Activated CD4-positive, CD25-positive, alpha-beta regulatory T cell treated with anti-CD3 and anti-CD28 coated beads, Interleukin-2, amount 50 U/mL, for 16 hours (primary cell): ENCODE measurements at places on chromosomes 7 and 10.

GRCh38 chr7:78226059-78226719 is 427.6 kb downstream of the PHTF2 start:
- no peak for DNase-seq

DNA sequence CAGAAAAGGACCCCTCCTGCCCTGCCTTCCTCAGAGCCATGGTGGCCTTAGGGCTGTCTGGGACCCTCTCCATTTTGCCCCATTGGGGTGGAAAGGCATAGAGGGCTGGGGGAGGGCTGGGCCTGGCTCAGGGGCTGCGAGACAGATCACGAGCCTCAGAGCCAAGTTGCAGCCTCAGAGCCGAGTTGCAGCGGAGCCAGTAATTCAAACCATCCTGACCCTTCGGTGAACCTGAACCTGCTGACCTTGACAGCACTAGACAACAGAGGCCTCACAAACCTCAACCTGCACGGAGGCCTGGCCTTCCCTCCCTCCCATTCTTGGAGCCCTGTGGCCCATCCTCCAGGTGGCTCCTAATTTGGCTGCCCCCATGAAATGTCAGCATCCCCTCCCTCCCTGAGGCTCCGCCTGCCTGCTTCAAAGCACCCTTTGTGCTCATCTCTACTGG is 45.4 kb downstream of the PAX2 start:
- no peak for DNase-seq

DNA sequence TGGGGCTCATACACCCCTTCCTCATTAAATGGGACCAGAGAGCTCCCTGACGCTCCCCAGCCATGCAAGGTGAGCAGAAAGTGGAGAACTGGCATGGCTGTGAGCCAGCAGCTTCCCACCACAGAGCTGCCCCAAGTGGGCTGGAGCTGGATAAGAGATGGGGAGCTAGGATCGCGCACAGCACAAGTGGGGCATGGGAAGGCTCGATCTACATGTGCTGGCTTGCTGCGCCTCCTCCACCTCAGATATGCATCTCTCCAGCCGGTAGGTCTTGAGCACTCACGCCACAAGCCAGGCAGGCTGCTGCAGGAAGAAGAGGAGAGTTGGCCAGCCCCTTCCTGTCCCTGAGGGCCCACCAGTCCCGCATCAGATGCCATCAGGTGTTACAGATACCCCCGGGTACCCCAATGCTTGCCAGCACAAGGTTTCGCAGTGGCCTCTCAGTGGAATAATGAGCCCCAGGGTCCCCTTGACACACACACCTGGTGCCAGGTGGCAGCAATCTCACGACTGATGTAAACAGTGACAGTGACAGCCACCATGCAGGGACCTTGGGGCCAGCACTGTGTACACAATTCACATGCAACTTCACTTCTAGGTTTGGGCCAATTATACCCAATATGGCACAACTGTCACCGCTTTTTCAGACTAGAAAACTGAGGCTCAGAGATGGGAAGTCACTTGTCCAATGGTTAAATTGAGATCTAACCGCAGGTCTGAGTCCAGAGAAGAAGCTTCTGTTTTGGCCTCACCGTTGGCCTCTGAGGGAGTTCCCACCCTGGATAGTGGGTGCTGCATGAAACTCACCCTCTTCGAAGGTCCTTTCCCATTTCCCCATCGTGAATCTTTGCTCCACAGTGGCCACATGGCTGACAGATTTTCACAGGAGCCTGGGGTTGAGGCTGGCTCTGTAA is 79.3 kb downstream of the OAT start:
- DNase-seq: no peak

GRCh38 chr7:151886783-151887182 is 9.9 kb upstream of the PRKAG2 start:
- no peak for DNase-seq

GRCh38 chr7:154750353-154750801 is 252.5 kb downstream of the PAXIP1 start:
- no peak for DNase-seq

GRCh38 chr7:65235586-65235985 is 138.1 kb upstream of the ZNF92 start:
- DNase-seq: no peak

GRCh38 chr10:102914781-102915180 is 3.3 kb upstream of the CNNM2 start:
- DNase-seq: no peak

- DNase-seq: no peak
Measured at GRCh38 chr7:79789584-79790345, 336.3 kb upstream of the MAGI2 start.

GRCh38 chr7:107666790-107667189 is 6.2 kb downstream of the SLC26A4 start:
- DNase-seq: no peak

GRCh38 chr7:80439894-80440821 is 71.7 kb downstream of the GNAT3 start:
- no peak for DNase-seq

DNA sequence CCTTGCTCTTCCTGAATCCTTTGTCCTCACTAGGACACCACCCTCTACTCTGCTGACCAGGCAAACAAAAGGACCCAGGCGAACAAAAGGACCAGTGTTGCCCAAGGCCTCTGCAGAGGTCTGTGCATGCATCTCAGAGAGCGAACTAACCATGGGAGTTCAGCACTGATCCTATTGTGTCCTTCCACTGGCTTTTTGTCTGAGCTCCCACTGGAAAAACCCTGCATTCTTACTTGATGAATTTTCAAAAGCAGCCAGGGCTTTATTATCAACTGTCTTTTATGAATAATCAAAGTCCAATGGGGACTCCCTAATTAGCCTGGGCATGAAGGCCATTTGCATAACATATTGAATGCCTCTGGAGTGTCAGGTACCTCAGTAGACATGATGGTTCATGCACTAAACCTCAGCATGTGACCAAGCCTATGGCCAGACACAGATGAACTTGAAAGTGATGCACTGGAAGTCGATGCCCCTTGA is 140.6 kb downstream of the KCNMA1 start:
- DNase-seq: no peak

DNA sequence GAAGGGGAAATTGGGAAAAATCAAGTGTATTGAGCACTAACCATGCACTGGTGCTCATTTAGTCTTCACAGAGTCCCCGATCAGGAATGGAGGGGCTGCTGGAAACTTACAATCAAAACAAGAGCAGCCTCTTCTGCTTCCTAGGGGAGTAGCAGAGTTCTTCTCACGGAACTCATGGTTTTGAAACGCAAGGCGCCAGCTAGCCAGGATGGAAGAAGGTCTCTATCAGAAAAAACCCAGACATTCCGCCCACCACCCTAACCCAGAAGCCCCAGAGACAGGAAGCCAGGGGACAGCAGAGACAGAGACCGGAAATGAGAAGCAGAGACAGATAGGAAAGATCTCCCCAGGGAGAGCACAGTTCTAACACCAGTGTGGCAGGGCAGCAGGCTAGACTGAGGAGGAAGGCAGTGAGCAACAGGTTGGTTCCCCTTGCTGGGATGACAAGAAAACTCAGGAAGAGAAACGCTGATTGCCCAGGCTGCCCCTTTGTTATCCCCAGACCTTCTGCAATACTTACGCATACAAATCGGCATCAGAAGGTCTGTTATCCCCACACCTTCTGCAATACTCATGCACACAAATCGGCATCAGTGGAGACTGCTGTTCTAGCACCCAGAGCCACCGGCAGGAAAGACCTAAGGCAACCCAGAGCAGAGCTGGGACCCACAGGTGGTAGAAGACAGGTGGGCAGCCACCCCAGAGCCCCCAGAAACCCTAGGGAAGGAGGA is 99.2 kb downstream of the CPXM2 start:
- no peak for DNase-seq

DNA sequence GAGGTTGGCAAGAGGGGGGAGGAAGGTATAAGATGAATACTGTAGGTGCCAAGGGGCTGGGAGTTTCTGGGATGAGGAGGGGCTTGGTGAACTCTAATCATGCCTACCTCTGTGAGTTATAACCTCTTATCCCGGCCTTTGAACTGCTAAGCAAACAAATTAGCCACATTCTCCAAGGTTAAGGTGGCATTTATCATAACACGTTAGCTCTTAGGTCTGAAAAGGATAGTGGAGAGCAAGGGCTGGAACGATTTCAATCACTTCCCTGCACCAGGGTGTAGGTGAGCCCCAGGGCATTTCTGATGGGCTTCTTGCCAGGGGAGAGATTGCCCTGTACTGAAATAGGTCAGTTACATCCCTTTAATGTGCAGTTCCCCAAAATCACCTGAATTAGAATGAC is 28.6 kb upstream of the DMBT1 start:
- no peak for DNase-seq

DNA sequence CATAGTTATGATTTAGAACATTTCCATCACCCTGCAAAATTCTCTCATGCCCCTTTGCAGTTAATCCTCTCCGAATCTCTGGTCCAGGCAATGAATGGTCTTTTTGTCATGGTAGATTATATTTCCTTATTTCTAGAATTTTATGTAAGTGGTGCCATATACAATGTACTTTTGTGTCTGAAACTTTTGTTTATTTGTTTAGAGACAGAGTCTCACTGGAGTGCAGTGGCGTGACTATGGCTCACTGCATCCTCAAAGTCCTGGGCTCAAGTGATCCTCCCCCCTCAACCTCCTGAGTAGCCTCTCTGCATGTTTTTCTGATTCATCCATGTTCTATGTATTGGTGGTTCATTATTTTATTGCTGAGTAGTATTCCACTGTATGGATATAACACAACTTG is 23.2 kb upstream of the PDK4 start:
- no peak for DNase-seq

GRCh38 chr10:76430061-76430645 is 998.7 kb downstream of the LRMDA start:
- DNase-seq: no peak

DNA sequence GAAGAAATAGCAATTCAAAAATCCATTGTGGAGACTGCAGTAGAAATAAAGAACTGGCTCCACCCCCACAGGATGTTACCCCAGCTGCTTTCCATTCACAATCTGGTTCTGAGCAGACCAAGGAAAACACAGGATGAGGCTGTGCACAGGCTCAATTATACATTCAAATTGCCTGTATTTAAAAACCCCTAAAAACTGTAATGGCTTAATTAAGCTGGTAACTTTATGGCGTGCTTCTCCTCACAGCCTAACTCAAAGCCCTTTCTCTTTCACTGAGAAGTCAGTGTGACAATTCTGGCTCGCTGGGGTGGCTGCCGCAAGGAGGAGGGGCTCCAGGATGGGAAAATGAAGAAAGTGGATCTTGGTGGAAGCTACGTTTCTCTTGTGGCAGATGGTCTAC is 1191.1 kb downstream of the SORCS1 start:
- no peak for DNase-seq

DNA sequence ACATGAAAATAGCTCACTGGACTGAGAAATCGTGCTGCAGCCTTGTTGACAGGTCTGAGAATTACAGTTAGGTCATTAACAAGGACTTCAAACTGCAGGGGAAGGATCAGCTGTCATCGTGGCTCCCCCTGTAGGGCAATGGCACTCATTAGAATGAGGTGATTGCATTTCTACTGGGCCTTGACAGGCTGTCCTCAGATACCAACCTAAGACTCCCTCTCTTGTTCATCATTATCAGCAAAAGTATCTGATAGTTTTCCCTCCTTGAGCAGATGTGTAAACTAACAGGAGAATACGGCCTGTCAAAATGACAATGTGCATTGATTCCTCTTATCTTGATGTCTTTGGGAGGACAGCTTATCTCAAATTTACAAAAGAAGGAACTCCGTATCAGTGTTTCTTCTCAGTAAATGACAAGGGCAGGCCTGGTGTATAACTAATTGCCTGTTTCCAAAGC is 648.5 kb upstream of the LRRN3 start:
- DNase-seq: no peak

- peak; percentile 33 for DNase-seq
Measured at GRCh38 chr7:131688738-131689661, 132.6 kb upstream of the PODXL start.

GRCh38 chr10:58994226-58995057 is 182.0 kb upstream of the PHYHIPL start:
- no peak for DNase-seq

GRCh38 chr10:122462533-122463465 is 1.4 kb downstream of the HTRA1 start:
- no peak for DNase-seq

DNA sequence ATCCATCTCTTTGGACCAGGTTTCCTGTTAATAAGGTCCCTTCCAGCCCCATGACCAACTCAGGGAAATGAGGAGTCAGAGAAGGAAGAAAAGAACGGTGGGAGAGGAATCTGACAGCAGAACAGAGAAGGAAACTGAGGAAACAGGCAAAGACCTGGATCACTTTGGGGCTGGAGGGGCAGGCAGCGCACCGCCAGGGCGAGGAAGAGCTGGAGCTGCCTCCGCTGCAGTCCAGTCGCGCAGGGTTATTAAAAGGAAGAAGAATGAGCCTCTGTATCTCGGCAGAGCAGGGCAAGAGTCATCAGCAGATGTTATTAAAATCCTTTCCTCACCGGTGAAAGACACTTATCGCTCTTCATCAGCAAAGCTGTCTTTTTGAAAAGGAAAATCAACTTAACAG is 37.7 kb upstream of the R3HCC1L start:
- DNase-seq: no peak

- DNase-seq: no peak
Measured at GRCh38 chr7:64618785-64619456, 47.0 kb upstream of the ZNF107 start.

DNA sequence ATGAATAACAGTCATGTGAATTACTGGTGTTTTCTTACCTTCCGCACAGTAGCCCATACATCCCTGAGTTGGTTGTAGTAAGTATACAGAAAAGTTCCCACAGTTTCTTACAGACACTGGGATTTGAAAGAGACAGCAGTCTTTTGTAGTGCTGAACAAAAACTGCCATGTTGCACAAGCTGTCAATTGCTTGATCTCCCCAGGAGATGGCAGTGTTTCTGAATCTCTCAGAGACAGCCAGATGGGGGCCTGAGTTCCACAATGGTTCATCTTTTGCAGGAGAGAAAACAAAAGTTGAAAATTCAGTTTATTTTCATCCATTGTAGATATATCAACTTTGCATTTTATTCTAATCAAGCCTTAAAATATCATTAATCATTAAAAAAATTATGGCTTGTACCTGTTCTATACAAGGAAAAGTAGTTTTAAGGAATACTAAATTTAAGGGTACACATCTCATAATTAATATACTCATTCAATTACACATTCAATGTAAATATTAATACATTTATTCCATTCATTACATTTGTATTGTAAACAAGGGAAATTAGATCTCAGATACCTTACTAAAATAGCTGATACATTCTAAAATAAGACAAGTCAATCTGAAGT is 14.5 kb downstream of the VWDE start:
- DNase-seq: no peak

DNA sequence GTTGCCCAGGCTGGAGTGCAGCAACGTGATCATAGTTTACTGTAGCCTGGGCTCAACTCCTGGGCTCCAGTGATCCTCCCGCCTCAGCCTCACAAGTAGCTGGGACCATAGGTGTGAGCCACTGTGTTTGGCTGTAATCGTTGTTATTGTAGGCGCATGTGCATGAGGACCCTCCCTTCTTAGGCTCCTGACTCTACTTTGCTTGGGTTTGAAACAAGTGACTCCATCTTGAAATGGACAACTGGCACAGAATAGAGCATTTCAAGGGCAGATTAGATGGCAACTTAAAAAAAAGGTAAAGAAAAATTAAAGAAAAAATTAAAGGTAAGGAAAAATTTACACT is 15.4 kb upstream of the GIMAP8 start:
- no peak for DNase-seq
